Daoy (cell line): ENCODE measurements at places on chromosomes 3 and 15.
A peak's percentile ranks its signal among the peaks of the same experiment; 100 is the strongest.

GRCh38 chr3:129106866-129107565 lies 14.6 kb downstream of the RAB43 start:
- DNase-seq, result no peak

- no peak for DNase-seq
Measured at GRCh38 chr15:44029940-44030568, 165.0 kb downstream of the FRMD5 start.

GRCh38 chr3:44337248-44337785 lies 1.2 kb upstream of the TCAIM start:
- DNase-seq, result no peak

GRCh38 chr15:85172846-85173490 lies 191.3 kb downstream of the PDE8A start:
- DNase-seq, result no peak

DNA sequence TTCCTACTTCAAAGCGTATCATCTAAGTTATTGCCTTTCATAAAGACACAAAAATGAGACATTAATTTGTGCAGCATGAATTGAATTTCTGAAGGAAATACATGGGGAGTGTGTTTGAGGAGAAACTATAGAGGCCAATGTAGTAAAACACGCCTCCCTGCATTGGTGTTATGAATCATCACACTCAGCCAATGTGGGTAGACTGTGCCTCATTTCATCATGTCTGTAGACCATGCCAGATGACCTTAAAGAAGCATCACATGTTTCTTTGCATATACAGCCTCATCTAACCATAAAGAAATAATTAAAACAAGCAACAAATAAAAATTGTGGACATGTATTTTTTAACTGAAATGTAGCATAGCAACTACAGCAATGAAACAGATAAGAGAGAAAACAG lies 486.0 kb upstream of the ADAMTS9 start:
- DNase-seq, result no peak

DNA sequence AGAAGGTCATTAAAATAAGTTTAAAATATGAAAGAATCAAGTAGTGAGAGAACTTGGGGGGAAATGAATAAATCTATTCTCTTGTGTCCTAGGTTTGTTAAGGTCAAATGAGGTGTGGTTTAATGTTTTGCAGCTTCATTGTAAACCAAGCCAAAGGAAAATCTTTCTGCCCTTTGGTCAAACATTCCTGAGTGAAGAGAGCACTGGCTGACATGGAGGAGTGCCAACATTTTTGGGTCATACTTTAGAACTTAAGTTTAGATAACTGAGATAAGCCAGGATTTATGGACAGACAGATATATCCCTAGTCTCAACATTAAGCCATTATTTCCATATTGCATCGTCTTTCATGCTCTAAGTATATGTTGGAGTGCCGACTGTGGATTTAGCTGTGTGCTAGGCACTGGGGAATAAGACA lies 66.4 kb downstream of the PTPRG start:
- DNase-seq, result peak; percentile 84

DNA sequence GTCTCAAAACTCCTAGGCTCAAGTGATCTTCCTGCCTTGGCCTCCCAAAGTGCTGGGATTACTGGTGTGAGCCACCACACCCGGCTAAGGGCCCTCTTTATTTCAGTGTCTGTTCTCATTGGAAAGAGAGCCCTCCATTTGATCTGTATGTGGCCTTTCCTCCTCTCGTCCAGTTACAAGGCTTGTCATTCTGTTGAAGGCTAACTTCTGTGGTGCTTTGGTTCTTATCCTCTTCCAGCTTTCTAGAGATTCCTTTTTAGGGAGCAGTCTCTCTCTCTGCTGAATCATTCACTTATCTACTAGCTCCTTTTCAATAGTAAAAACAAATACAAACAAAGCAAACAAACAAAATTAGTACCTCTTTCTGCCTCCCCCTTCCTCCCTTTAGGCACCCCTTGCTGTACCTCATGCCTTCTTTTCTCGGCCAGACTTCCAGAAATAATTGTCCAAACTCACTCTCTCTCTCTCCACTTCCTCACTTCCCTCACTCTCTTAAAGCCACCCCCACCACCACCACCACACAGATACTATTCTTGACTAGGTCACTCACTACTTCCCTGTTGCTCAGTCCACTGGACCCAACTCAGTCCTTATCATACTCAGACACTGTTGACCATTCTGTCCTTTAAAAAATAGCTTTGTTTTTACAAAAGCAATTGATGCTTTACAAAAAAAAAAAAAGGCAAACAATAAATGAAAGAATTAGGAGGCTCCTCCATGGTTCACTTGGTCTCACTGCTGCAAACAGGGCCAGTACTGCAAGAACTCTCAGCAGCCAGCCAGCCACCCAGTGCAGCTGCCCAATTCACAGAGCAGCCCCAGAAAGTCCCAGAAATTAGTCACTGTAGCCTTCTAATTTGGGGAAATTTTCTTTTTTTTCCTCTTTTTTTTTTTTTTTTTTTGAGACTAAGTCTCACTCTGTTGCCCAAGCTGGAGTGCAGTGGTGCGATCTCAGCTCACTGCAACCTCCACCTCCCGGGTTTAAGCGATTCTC lies 31.7 kb upstream of the RAB11A start:
- no peak for DNase-seq

DNA sequence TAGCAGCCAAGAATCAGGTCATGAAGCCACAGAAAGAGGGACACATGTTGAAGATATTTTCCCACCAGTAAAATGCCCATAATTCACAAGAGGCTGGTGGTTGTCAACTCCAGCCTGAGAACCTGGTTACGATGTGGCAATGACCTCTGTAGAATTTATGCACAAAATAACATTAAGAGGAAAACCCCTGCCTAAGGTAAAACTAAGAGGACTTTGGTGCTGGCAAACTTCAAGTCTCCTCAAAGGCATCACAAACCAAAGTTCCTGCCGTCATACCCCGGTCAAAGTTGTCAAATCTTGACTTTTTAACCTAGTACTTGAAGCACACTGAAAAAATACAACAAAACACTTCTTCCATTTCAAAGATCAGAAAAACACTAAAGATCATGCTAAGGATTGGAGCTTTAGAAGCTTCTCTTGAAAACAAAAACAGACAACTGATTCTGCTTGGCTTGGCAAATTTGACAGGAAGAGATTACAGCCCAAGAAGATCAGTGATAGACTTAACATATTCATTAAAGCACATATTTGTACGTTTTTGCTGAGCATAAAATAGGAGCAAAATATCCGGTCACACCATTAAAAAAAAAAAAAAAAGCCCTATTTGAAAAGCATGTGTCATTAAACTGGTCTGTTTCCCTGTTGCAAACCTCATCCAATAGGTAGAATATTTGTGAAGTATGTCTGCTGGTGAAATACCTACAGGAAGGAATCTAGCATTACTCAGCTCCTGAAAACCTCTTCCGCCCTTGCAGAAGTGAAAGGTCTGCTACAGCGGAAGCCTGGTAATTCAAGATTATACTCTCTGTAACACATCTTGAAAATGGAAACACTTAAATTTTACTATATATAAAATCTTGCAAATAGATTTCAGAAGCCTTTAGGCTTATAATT lies 22.8 kb downstream of the EIF4E3 start:
- no peak for DNase-seq

GRCh38 chr3:12708584-12709192 lies 44.8 kb upstream of the RAF1 start:
- DNase-seq, result peak; percentile 52

DNA sequence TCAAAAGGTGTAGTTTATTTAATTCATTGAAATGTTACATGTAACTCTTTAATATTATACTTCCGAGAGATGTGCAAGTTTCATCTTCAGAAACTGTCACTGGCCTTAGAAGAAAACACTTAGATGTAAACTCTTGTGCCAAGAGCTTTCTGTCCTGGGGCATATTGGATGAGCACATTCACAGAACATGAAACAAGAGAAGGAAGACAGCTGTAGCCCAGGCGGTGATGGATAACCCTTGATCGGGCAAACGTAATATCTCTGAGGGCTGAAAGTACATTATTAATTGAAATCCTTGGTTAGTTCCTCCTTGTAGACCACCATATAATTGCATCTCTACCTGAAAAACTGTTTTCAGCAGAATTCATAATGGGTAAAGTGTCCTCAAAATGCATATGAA lies 67.4 kb downstream of the MECOM start:
- DNase-seq, result no peak

- no peak for DNase-seq
Measured at GRCh38 chr3:188923671-188924070, 248.1 kb upstream of the TPRG1 start.

DNA sequence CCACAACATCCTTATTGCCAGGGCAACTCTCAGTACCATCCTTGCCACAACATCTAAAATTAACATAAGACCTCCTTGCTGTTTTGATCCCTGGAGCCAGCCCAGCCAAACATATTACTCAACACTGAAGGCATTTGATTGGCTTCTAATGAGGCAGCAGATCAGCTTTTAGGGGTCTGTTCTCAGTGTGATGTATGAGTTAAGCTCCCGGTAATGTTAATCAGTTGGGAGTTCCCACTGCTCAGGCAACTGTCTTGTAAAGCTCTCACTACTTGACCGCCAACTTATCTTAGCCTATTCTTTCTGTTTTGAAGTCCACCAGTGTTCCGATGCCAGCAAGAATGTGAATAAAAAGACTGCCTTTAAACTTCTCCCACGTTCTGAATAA lies 158.9 kb downstream of the FOXB1 start:
- no peak for DNase-seq

DNA sequence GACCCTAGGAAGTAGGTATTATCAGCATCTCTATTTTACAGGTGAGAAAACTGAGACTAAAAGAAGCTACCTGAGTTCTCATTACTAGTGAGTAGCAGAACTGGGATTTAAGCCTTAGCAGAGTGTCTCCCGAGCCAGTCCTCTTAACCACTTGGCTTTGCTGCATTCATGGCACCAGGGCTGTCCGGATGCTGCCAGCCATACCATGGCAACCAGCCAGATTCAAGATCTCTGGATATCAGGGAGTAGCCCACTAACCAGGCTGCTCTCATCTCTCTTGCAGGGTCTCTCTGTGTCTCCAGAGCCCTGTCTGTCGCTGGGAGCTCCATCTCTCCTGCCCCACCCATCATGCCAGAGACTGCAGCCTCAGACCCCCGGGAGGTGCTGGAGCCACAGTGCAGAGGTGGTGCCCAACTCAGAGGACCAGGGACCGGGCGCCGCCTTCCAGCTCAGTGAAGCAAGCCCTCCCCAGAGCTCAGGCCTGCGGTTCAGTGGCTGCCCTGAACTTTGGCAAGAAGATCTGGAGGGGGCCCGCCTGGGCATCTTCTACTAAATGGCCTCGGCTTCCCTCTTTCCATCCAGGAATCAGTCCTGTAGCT lies 1.7 kb downstream of the MESP2 start:
- no peak for DNase-seq

- DNase-seq, result peak; percentile 80
Measured at GRCh38 chr15:99928429-99928981, 195.3 kb upstream of the LYSMD4 start.

DNA sequence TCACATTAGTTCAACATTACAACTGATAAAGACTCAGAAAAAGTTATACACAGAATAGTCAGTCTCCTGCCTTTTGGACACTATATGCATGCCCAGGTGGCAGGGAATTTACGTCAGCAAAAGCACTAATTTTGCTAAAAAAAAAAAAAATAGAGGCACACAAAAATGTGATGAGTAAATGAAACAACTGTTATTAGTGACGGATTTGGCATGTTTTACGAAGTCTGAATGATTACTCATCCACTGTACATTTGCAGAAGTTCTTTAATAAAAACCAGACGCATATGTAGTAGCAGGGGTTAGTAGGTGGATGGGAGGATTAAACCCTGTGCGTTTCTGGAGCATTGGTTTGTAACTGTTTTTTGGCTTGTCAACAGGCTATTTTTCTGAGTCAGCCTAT lies 99.0 kb downstream of the MITF start:
- no peak for DNase-seq

GRCh38 chr3:11212784-11213183 lies 58.5 kb downstream of the HRH1 start:
- peak; percentile 57 for DNase-seq

- no peak for DNase-seq
Measured at GRCh38 chr15:99981839-99982658, 248.8 kb upstream of the LYSMD4 start.

DNA sequence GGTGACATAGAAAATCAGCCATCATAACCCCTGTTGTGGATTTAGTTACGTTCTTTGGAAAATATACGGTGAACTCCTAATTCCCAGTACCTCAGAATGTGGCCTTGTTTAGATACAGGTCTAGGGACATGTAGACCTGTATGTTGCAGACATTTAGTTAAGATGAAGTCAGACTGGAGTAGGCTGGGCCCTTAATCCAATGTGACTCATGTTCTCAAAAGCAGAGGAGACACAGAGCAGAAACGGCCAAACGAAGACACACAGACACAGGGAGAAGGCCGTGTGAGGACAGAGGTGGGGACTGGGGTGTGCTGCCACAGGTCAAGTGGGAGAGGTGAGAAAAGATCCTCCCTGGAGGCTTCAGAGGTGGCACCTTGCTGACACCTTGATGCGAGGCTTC lies 119.0 kb upstream of the PROK2 start:
- no peak for DNase-seq

- peak; percentile 79 for DNase-seq
Measured at GRCh38 chr3:45547764-45548680, 46.5 kb upstream of the LIMD1 start.

- DNase-seq, result no peak
Measured at GRCh38 chr15:67370206-67370954, 115.8 kb downstream of the IQCH start.

GRCh38 chr3:52246264-52246620 lies 683 bp downstream of the PPM1M start:
- DNase-seq, result no peak

GRCh38 chr3:49781415-49782199 lies 4.7 kb downstream of the IP6K1 start:
- no peak for DNase-seq

GRCh38 chr15:23402140-23402539 lies 44.9 kb downstream of the GOLGA6L2 start:
- no peak for DNase-seq

- no peak for DNase-seq
Measured at GRCh38 chr3:108065096-108065495, 25.7 kb downstream of the CD47 start.

DNA sequence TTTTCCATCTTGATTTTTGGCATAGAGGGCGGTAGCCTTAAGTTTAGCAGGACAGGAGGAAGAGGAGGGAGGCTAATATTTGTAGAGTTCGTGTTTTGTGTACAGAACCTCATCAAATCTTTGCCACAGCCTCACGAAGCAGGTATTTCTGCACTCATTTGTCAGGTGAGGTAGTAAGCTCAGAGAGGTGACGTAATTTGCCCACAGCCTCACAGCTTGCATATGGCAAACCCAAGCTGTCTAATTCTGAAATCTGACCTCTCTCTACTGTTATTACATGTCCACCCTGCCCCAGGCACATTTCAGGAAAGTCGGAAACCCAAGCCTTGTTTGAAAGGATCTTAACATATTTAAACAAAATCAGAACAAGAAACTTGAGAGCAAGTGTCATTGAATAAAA lies 91.1 kb upstream of the TPM1 start:
- no peak for DNase-seq
